ENCODE measurements at places on chromosomes 6 and 20.

- DNase-seq: no peak
Observed at GRCh38 chr20:35539756-35540212, 2.1 kb upstream of the ERGIC3 start.

DNA sequence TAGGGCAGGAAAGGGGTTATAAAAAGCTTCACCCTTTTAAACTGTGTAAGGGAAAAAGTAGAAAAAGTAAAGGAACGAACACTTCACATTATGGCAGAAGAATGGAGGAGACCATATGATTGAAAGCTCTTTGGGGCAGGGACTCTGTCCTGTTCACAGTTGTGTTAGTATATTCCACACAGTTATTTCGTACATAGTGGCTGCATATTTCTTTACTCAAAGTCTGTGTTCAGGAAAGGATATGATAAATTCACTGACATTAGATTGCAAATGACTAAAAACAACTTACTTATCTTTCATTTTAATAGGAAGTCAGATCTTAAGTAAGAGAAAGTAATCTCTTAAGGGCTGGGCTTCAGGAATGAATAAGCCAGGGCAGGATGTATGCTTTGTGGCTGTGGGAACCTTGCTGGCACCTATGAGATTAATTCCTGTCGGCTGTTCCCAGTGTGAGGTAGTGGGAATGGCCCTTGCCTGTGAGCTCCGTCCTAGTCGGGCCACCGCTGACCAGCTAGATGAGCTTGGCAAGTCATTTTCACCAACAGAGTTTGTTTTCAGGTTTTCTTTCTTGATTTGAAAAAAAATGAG lies 11.2 kb downstream of the PPP1R14C start:
- DNase-seq: no peak

GRCh38 chr6:88376768-88377387 lies 210.7 kb upstream of the CNR1 start:
- peak; percentile 87 for DNase-seq

- no peak for DNase-seq
Observed at GRCh38 chr6:130575557-130575956, 209.7 kb downstream of the TMEM200A start.

GRCh38 chr6:89542866-89543265 lies 95.7 kb downstream of the LYRM2 start:
- no peak for DNase-seq

DNA sequence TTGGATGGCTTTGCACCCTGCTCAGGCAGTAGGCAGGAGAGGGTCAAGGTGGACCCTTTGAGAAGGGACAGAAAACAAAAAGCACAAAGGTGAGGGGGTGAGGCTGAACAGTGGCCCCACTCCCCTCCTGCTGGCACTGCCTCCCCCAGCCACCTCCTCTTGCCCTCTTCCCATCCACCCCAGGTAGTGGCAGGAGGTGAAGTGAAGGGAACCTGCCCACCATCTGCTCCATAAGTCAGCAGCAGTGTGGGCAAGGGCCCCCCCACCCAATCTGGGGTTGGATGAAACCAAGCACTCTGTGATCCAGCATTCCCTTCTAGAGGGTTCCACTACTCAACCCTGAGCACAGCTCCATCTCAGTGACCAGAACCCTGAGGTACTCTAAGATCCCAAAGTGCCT lies 26.1 kb upstream of the SLC22A7 start:
- no peak for DNase-seq

- DNase-seq: no peak
Observed at GRCh38 chr20:20548527-20549266, 163.7 kb downstream of the RALGAPA2 start.

- DNase-seq: no peak
Observed at GRCh38 chr20:37558779-37559178, 31.1 kb upstream of the BLCAP start.

- DNase-seq: no peak
Observed at GRCh38 chr6:158774717-158775449, 44.3 kb downstream of the EZR start.

DNA sequence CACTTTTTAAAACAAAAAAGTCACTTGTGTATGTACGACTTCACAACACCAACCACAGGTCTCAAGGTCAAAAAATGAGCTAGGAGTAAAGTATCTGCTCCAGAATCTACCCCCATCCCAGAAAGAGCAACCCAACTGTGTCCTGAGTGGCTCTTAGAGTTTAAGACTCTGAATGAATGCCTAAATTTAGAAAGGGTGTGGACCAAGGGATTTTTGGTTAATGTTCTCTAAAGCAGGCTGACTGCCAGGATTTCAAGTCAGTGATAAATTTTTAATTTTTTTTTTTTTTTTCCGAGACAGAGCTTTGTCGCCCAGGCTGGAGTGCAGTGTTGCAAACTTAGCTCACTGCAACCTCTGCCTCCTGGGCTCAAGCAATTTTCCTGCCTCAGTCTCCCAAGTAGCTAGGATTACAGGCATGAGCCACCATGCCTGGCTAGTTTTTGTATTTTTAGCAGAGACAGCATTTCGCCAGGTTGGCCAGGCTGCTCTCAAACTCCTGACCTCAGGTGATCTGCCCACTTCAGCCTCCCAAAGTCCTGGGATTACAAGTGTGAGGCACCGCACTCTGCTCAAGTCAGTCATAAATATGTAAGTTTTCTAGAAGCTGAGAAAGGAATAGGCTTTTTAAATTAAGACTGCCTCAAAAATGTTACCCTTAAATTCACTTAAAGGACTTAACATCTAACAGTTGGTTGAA lies 20.2 kb downstream of the STAU1 start:
- DNase-seq: no peak

DNA sequence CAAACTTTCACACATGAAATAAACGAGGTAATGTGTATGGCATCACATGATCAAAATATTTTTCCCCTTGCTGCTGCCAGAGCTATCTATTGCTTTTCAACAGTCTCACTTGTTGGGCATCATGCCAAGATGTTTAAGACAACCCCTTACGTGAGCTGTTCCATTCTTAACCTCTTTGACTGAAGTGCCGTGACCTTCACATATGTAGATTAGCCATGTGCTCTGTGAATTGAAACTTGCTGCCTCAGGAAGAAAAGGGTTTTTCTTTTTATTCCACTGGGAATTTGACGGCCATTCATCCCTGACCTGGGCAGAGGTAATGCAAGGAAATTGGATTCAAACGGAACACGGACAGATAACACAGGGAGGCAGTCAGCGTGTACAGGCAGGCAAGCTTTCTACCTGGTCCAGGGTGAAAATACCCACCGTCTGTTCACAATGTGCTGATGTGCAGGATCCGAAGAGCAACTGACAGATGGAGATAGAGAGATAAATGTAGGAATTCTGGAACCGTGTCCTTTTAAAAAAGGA lies 14.2 kb downstream of the ARID1B start:
- peak; percentile 53 for DNase-seq

DNA sequence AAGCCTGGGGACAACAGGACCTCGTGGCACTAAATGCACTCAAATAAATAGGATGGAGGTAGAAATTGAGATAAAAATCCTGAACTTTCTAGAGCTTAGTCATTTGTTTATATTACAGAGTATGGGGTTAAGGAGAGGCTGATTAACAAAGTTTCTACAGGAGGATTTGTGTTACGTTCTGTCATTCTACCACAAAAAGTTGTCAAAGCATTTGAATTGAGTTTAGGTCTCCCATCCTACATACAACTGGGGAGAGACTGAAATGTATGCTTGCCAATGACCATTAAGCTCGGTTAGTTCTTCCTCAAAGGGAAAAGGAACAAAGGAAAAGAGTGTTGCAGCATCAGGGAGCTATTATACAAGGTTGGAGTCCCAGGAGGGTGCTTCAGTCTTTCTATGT lies 597.9 kb downstream of the COL12A1 start:
- DNase-seq: peak; percentile 11

GRCh38 chr6:6008648-6009421 lies 2.1 kb upstream of the NRN1 start:
- peak; percentile 74 for DNase-seq

GRCh38 chr6:157646012-157646411 lies 177.0 kb upstream of the SNX9 start:
- DNase-seq: no peak

DNA sequence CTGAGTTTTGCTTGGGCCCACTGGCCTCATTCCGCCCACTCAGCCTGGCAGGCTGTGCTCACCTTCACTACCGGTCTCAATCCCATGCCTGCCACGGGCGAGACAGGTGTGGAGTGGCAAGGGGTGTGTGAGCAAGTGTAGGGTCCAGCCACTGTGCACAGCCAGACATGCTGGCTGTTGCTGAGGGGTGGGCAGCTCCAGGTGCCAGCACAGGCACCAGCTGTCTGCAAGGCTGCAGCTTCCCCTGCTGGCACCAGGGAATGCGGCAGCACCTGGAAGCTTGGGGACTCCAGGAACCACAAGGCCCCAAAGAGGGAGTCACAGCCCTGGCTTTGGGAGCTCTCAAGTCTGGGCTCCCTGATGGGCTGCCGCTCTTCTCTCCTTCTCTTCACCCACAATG lies 372.7 kb downstream of the CBLN4 start:
- DNase-seq: no peak

DNA sequence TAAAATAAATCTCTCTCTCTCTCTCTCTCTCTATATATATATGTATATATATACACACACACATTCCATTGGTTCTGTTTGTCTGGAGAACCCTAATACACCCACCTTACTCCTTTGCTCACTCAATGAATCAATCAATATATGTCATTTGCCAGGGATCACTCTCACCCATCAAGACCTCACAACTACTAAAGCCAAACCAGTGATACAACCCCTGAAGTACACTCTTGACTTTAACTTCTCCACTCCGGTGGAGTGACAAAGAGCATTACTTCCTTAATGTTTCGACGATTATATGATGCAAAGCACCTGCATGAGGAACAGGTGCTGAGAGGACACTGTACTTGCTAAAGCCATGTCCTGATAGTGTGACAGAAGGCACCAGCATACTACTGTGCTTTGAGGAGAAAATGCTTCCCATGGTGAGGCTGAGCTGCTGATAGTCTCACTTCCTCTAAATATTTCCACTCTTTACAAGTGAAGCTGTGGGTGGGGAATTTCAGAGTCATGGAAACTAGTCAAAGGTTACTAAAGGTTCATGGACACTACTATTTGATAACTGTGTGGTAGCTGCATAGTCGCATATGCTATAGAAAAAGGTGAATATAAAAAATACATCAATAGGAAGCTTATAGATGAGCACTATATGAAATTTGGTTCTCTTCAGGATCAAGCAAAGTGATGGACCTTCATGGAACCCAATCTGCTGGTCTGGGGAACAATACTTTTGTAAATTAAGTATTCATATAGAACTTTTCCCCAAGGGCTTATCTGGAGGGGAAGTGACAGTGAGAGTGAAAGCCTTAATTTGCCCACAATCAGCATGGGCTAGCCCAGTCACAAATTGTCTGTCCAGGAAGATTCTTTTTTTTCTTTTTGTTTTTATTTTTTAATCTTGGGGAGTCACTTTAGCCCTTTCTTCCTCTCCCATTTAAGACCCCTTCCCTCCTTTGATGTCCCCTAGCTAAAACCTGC lies 141.9 kb upstream of the NEDD9 start:
- DNase-seq: no peak

DNA sequence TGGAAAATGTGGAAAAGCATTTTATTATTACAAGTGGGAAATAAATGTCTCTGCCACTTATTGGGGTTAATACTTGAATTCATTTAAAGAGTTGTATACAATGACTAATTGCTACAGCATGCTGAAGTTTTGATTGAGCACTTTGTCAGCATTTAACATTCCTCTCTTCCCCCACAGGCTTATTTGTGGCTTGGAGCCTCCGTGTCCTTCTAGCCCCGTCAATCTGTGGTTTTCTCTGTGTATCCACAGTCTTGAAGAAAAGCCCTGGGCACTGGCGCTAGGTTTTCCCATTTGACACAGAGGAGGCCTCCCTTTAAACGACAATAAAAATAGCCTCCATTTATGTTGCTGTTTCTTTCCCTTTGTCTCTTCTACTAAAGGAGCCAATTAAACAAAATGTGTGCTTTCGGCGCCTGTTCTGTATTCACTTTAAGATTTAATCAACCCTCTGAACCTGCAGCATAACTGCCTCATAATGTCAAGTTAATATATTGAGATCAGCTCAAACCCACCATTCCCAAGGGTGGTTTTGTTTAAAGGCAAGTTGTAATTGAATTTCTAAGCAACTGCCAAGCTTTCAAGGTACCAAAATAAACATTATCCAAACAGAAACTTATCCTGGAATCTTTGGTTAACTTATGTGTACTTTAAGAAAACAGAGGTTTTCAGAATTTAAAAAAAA lies 326.6 kb upstream of the RNF24 start:
- peak; percentile 93 for DNase-seq

GRCh38 chr6:132214716-132215115 lies 186.6 kb downstream of the MOXD1 start:
- DNase-seq: no peak

- no peak for DNase-seq
Observed at GRCh38 chr6:29709188-29709587, 14.0 kb upstream of the HLA-F start.

DNA sequence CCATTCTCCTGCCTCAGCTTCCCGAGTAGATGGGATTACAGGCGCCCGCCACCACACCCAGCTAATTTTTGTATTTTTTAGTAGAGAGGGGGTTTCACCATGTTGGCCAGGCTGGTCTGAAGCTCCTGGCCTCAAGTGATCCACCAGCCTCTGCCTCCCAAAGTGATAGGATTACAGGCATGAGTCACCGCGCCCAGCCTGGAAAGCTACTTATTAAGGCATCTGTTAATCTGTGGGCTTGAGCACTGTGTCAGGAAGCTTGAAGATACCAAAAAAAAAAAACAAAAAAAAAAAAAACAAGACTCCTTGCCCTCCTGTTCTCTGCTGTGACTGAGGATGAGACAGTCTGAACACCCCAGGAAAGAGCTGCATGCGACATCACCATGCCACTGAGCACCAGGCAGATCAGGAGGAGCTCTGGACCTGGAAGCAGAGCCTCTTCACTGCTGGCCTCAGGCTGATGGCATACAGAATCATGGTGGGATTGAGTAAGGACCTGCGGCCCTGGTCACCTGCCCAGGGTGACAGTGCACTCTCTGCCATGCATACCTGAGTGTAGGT lies 166.5 kb upstream of the SNX9 start:
- DNase-seq: peak; percentile 11

All from astrocyte of the hippocampus (primary cell).